ENCODE measurements at places on chromosomes 6 and 20.
A peak's percentile ranks its signal among the peaks of the same experiment; 100 is the strongest.

- DNase-seq = no peak
Observed at GRCh38 chr20:21516861-21517565, 3.1 kb upstream of the NKX2-2 start.

GRCh38 chr6:166502453-166502852, 84.0 kb downstream of the RAMACL start:
- DNase-seq = no peak

GRCh38 chr6:51959744-51960383, 127.5 kb downstream of the PKHD1 start:
- DNase-seq = peak; percentile 63

- no peak for DNase-seq
Observed at GRCh38 chr6:88290411-88290810, 124.3 kb upstream of the CNR1 start.

DNA sequence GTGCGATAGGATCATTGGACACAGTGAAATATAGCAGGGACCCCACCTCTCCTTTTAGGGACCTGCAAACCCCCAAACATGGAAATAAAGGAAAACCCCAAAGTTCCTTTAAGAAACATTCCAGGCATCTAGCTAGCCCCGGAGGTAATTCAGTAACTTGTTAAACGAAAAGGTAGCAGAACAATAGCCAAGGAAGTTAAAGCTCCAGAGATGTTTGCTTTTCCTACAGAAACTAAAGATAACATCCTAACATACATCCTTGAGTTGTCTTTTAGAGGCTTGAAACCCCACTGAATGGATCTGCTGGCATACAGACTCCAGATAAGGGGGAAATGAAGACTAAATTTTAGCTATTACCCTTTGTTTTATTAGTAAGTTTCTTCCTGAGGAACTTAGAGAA, 51.0 kb downstream of the FAM184A start:
- no peak for DNase-seq

Measured in fibroblast of skin of scalp (primary cell).